Activated naive CD8-positive, alpha-beta T cell treated with anti-CD3 and anti-CD28 coated beads, Interleukin-2, amount 50 U/mL, for 16 hours (primary cell): ENCODE measurements at places on chromosomes 7 and 10.

DNA sequence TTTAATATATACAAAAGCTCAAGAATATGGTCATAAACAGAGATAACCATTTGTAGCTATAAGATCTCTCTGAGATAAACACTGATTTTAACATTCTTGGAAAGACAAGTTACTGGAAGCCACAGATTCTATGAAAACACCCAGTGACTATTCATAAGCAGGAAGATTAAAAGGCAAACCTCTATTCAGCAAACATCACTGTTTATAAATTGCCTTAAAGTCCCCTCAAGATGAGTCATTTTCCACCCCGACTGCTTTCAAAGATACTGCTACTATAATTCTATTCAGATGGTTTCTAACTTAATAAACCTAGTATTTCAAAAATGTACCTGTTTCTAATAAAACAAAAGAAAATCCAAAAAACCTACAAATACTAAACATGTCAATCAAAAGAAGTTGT lies 21.0 kb downstream of the TM9SF3 start:
- no peak for DNase-seq

- DNase-seq: no peak
These were observed 577 bp downstream of the LRRC18 start for GRCh38 chr10:48938990-48939536.

DNA sequence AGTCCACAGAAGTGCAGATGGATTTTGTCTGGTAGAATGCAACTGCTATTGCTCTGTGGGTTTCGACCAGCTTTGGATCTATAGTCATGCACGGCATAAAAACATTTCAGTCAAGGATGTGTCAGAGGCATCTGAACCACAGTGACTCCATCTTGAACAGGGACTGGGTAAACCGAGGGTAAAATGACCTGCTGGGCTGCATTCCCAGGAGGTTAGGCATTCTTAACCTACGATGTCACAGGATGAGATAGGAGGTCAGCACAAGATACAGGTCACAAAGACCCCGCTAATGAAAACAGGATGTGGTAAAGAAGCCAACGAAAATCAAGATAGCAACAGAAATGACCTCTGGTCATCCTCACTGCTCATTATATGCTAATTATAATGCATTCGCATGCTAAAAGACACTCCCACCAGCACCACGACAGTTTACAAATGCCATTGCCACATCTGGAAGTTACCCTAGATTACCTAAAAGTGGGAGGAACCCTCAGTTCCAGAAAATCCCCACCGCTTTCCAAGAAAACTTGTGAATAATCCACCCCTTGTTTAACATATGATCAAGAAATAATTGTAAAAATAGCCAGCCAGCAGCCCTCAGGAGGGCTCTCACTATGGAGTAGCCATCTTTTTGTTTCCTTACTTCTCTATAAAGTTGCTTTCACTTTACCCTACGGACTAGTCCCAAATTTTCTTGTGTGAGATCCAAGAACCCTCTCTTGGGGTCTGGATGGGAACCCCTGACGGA lies 50.7 kb upstream of the CPXM2 start:
- DNase-seq: no peak

DNA sequence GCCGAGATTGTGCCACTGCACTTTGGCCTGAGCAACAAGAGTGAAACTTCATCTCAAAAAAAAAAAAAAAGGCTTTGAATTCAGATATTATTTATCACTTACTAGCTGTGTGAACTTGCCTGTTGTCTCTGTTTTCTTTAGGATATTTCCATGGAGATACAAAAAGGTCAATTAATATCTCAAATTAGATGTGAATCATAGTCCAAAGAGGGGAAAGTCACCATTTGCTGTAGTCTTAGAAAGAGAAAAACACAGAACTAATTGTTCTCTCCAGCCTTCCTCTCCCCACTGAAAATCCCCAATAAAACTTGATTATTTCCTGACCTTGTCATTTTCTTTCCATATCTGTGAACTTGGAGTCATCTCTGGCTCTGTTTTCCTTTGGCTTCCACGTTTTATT lies 21.2 kb downstream of the HEPACAM2 start:
- no peak for DNase-seq

DNA sequence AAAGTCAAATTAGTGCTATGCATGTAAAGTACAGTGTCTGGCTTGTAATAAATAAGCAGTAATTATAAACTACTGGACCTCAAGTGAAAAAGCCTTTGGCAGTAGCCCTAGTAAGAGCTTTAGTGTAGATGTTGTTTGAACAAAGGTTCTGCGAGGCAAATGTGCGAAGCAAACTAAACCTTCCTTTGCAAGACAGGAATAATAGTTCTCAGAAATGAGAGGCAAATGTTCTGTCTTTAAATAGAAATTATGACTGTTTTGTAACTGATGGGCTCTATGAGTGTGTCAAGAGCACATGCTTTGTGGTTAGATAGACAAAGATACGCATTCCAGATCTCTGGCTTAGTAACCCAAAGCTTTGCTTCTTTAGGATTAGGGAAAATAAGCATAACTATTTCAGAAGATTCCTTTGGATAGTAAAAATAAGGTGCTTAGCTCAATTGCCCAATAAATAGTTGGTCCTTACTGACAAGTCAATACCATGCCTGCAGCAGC lies 169.2 kb upstream of the CDC14C start:
- no peak for DNase-seq

GRCh38 chr7:97269741-97270140 lies 152.2 kb downstream of the SDHAF3 start:
- DNase-seq: no peak

- no peak for DNase-seq
These were observed 150.8 kb downstream of the FAM107B start for GRCh38 chr10:14623931-14624330.

DNA sequence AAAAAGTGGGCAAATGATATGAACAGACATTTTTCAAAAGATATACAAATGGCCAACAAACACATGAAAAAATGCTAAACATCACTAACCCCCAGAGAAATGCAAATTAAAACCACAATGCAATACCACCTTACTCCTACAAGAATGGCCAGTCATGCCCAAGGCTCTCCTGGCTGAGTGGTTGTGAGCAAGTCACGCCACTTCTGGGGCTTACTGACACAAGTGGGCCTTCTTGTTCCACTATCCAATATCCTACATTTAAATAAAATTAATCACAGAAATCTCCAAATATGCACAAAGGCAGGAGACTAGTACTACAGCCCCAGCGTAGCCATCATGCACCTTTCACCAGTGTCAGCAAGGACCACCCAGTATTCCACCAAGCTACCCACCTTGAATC lies 181.9 kb downstream of the TNS3 start:
- DNase-seq: no peak

- DNase-seq: no peak
These were observed 337.3 kb upstream of the MAGI2 start for GRCh38 chr7:79790656-79791262.

GRCh38 chr10:93088466-93088865 lies 14.8 kb downstream of the CYP26A1 start:
- no peak for DNase-seq

- DNase-seq: no peak
These were observed 106.6 kb downstream of the PRKCQ start for GRCh38 chr10:6473430-6473829.

- no peak for DNase-seq
These were observed 44.5 kb downstream of the LANCL2 start for GRCh38 chr7:55409482-55410225.
